ENCODE measurements at places on chromosomes 5 and 9.

GRCh38 chr5:132259069-132259851 lies 1.8 kb downstream of the PDLIM4 start:
- no peak for DNase-seq

DNA sequence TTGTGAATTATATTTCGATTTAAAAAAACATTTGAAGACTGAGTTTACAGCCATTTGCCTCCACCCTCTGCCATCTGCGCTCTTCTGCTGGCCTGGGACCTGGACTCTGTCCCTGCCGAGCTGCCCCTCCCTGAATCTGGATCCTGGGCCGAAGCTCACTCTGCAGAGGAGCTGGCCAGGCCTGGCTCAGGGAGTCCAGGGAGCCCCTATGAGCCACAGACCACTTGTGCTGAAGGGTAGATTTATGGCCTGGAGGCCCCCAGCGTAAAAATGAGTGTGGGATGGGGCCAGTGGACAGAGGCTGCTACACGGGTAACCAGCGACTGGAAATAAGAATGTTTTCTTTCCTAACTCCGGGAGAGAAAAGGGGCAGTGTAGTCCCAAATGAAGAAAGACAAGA lies 129.8 kb downstream of the FGF18 start:
- no peak for DNase-seq

DNA sequence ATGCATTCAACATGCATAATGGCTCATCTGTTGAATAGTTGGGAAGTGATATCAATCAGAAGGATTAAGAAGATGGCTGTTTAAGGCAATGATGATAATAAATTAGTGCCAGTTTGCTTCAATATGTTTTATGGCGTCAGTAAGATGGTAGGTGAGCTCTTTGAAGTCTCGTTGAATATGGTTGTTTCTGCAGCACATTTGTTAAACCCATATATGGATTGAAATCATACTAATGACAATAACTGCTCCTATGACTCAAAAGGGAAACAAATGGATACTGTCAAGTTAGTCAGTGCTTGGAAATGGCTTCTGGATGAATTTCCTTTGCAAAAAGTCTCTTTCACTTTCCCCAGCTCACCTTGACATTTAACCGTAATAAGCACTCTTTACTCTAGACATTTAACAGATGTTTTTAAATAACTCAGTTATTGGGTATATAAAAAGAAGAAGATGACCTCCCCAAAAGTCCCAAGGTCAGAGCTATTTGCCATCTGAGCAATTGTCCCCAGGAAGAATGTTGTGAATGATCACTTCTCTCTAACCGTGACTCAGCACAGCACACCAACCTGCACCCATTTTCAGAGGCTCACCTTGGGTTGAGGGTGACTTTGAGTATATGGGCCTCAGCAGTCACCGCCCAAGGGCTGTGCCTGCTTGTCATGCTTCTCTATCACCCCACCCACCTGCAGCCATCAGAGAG lies 133.4 kb downstream of the GRIA1 start:
- DNase-seq = no peak

DNA sequence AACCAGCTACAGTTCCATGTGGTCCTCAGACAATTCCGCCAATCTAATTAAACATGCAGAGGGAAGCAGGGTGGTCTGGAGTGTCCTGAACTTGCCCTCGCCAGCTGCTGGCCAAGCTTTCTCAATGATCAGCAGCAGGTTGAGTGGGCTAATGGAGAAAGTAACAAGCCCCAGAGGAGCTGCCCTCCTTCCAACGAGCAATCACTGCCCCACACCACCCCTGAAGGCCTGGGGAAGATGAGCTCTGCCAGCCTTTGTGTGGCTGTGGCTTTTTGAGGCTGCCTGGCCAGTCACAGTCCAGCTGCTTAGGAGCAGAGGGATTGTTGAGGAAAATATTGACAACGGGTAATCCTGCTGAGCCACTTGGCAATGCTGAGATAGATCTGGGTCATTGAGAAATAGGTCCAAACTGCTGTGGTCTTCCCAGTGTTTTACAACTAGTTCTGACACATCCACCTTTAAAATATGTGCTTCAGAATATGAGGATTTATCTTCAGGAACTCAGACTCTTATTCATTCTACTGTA lies 107.3 kb downstream of the CD180 start:
- DNase-seq = no peak

GRCh38 chr5:111237470-111237869 lies 13.3 kb downstream of the CAMK4 start:
- DNase-seq = no peak

DNA sequence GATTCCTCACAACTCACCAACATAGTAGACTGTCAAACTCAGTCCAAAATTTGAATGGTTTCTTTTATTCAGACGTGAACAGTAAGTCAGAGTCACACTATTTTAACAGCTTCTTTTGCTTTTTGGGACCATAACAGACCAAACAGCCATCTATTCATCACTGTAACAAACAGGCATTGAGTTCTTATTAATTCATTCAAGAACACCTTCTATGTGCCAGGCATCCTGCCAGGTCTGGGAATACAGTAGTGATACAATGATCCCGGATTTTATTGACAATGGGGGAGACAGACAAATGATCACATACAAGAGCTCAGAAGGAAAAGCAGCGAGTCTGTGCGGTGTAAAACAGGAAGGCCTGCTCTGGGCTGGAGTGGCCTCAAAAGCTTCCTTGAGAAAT lies 153.3 kb upstream of the ERCC6L2 start:
- DNase-seq = no peak

- no peak for DNase-seq
Observed at GRCh38 chr5:68479524-68479923, 264.0 kb downstream of the PIK3R1 start.

GRCh38 chr9:1042466-1042865 lies 7.7 kb upstream of the DMRT2 start:
- no peak for DNase-seq

DNA sequence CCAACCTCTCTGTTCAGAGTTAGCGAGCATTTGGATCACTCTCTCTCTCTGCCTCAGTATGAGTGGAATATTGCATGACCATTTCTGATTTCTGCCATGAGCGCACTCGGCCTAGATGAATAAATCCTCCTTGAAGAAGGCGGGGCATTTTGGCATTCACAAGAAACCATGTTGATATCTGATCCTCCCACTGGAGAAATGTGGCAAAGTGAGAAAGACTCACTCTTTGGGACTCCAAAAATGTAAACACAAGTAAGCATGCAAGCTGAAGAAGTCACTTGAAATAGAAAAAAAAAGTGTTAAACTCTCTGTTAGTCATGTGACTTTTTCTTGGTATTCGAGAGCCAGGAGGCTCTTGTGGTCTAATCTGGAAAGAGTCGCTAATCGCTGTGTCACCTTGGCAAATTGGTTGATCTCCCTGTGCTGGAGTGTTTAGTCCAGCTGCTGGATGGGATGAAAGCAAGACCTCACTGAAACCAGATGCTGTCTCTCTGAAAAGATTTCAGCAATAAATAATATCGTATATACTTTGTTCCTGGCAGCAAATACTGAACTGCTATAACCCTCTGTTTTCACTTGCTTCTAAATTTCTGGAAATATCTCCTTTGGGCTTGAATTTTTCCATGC lies 95.5 kb downstream of the GHR start:
- DNase-seq = no peak

DNA sequence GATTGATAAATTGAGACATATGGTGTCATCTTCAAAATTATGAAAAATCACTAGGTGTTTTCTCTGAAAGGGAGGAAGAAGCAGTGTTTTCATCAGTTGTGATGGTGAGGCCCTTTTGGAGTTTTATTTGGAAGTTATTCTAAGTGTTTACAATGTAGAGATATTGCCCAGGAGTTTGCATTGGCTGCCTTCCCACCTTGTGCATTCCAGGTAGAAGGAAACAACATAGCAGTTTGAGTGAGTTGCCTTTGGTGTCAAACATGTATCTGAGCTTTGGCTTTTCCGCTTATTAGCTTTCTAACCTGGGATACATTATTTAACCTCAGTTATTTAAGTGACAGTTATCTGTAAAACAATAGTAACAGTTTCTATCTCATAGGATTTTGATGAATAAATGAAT lies 122.5 kb downstream of the SCAMP1 start:
- no peak for DNase-seq

DNA sequence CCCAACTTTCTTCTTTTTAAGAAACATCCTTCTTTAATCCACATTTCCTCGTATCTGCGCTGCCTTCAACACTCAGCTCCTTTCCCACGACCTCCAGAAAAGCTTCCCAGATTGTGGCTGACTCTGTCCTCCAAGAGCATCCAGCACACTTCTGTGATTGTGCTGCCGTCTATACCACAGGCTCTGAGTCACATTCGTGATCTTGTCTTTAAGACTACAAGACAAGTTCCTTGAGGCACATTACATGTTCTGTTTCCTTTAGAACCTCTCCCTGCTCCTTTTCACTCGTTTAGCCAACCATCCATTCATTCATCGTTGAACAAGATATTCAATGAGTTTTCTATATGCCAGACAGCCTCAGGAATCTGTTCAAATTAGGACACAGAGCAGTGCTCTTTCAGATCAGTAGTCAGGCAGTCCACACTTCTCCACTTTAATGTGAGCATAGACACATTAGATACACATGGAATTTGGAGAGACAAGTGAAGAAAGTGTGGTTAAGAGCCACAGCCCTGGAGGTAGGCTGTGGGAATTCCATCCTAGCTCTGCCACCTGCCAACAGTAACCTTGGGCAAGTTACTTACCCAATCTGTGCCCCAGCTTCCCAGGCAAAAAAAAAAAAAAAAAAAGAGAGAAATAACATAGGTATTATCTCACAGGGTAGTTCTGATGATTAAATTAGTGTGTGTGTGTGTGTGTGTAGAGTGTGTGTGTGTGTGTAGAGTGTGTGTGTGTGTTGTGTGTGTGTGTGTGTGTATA lies 18.9 kb downstream of the WHRN start:
- no peak for DNase-seq

DNA sequence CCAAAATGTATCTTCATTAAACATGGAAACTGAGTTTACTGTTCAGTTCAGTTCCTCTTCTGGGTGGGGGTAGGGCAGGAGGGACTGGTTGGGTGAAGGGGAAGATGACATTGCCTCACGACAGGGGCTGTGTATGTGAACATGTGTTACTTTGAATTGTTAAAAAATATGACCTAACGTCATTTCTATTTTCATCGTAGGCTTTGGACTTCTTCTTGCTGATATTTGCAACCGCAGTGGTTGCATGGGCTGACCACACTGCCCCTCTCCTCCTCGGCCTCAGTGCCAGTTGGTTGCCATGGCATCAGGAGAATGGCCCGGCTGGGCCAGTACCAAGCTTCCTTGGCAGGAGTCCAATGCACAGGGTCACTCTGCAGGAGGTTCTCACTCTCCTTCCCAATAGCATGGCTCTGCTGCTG lies 41.5 kb downstream of the HACD4 start:
- DNase-seq = no peak

DNA sequence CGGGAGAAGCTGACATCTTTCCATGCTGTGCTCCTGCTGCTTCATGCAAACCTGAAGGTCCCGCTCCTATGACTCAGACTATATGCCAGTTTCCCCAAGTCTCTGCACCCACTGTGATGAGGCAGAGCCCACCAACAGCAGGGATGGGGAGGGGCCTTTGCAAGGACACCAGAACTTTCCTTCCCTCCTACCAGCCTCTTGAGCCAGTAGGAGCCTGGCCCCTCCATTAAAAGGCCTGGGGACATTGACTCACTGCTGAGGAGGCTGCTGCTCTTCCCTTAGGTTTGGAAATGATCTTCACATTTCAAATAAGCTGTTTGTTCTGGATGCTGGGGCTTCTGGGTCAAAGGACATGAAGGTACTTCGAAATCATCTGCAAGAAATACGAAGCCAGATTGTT lies 26.1 kb upstream of the CTSL start:
- DNase-seq = no peak

DNA sequence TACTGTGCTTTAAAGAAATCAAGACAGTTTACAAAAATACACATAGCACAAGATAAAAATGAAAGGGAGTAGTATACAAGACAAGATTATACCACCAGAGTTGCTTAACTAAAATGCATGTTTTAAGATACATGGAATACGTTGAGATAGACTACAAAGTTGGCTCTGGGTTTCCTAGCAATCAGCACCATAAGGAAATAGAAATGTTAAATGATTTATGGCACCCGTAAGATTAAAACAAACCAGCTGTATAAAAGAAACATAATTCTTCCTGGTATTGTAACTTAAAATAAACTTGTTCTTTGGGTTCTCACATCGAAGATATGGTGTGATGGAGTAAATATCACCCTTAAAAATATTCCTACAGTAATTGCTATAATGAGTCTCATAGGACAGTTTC lies 9.9 kb upstream of the CSNK1G3 start:
- no peak for DNase-seq

DNA sequence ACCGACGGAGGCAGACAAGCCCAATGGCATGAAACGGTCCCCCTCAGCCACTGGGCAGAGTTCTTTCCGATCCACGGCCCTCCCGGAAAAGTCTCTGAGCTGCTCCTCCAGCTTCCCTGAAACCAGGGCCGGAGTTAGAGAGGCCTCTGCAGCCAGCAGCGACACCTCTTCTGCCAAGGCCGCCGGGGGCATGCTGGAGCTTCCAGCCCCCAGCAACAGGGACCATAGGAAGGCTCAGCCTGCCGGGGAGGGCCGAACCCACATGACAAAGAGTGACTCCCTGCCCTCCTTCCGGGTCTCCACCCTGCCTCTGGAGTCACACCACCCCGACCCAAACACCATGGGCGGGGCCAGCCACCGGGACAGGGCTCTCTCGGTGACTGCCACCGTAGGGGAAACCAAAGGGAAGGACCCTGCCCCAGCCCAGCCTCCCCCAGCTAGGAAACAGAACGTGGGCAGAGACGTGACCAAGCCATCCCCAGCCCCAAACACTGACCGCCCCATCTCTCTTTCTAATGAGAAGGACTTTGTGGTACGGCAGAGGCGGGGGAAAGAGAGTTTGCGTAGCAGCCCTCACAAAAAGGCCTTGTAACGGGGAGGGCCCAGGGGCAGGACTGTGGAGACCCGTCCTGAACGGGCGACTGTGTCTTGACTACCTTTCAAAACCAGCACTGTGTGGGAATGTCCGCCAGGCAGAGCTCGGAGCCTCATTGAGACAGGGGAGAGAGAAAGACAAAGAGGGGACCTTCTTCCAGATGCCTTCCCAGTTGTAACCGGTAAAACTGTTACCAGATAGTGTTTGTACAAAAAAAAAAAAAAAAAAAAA lies 29.9 kb downstream of the CD180 start:
- DNase-seq = no peak

DNA sequence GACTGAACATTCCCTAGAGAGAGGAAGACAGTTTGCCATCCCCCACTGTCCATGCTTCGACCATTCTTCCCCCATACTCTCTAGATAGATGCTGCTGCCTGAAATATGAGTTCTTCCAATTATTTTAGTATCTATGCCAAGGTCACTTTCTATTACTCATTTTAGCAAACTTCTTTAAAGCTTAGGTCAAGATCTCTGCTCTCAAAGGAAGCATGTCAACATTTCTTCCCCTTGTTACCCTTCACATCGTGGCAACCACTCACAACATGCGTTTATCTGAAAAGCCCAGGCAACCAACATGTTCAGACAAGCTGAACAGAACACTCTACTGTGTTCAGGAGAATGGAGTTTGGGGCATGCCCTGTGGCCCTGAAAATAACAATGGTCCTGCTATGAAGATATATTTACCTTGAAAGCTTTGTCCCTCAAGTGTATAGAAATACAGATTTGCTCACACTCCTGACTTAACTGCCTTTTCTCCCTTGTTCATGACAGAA lies 138.4 kb upstream of the KIF2A start:
- DNase-seq = peak; percentile 78
